ENCODE measurements at places on chromosomes 1 and 21. TPM values are rescaled to one million over a fixed set of nuclear protein-coding genes. Genes with fewer than 3 reads are reported as not detected.

XCL2 gene
- not detected for polyA plus RNA-seq

FAM131C gene
- polyA plus RNA-seq, result 5.9 TPM

CTSK gene
- polyA plus RNA-seq, result 8.7 TPM

GCSAML gene
- polyA plus RNA-seq, result not detected

HMCN1 gene
- 0.27 TPM for polyA plus RNA-seq

LYPD8 gene
- not detected for polyA plus RNA-seq

CYP2J2 gene
- polyA plus RNA-seq, result 3.1 TPM

CA6 gene
- polyA plus RNA-seq, result not detected

RHBG gene
- 3.5 TPM for polyA plus RNA-seq

UMODL1 gene
- polyA plus RNA-seq, result 0.02 TPM

SDF4 gene
- polyA plus RNA-seq, result 96.6 TPM

TNFSF4 gene
- 0.61 TPM for polyA plus RNA-seq

RBP7 gene
- 17.4 TPM for polyA plus RNA-seq

TDRD5 gene
- 1.5 TPM for polyA plus RNA-seq

All from pancreas (tissue), 10 donors.